Activated CD4-positive, alpha-beta T cell treated with anti-CD3 and anti-CD28 coated beads, Interleukin-2, amount 50 U/mL, for 4 hours (primary cell): ENCODE measurements at places on chromosomes 3 and 15.

DNA sequence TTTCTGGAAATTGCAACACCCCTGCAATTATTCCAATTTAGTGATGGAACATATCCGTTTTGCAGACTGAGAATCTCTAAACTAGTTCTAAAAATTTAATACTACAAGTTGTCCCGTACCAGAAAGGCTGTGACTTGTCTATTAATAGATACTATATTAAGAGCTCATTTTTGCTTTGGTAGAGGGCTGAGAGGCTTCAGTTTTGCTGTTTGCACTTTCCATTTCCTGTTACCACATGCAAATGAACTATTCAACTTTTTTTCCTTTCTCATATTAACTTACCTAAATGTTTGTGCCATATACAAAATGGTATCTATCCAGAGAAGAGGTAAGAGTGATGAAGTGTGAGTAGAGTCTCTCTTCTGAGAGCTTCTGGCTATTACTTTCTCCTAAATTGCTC is 101.5 kb upstream of the CRBN start:
- no peak for DNase-seq

- DNase-seq, result no peak
These were observed 255.3 kb upstream of the ZPLD1 start for GRCh38 chr3:102179326-102180177.

- DNase-seq, result no peak
These were observed 69.4 kb downstream of the BFSP2 start for GRCh38 chr3:133469140-133469731.

DNA sequence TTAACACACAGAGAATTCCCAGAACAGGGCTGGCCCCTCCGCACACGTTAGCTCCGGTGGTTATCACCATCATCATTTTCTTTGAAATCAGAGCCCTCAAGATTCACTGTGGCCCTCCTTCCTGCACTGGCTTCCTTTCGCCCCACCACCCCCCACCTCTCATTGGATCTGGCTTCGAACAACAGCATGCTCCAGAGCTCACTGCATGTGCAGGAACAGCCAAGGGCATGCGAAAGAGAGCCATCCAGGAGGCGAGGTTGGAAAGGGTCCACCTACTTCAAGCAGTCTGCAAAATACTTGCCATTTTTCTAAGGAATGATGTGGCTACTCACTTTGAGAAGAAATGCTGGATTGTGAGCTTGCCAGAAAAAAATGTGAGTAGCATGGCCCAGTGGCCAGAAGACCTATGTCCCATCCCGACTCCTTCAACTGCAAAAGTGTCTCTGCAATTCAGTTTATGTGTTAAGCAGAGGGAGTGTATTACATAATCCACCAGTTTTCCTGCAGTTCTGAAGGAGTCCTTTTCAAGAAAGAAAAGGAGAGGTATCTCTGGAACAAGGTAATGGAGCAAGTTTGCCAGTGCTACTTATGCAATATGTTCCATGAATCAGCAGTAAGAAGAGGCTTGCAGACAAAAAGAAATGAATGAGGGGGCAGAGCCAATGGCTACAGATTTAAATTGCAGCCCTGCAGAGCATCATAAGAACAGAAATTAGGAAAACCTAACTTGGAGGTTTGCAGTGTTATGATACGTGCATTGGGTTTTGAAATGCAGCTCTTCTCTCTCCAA is 92.8 kb downstream of the OCA2 start:
- no peak for DNase-seq

DNA sequence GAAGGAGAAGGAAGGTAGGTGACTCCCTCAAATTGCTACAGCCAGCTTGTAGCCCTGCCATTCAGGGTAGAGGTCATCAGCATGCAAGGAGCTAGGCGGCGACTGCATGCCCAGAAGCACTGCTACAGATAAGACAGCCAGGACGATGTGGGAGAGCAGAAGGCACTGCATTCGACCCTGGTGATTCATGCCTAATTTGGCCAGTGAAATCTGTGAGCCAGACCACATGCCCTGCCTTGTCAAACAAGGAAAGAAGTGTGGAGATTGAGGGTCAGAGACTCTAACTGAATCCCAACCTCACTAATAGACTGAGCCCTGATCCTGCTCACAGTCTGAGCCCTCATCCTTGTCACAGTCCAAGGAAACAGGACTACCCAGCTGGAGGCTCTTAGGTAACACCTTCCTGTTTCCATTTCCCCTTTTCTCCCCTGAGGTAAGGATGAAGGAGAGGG is 86.6 kb downstream of the LINGO1 start:
- DNase-seq, result no peak

DNA sequence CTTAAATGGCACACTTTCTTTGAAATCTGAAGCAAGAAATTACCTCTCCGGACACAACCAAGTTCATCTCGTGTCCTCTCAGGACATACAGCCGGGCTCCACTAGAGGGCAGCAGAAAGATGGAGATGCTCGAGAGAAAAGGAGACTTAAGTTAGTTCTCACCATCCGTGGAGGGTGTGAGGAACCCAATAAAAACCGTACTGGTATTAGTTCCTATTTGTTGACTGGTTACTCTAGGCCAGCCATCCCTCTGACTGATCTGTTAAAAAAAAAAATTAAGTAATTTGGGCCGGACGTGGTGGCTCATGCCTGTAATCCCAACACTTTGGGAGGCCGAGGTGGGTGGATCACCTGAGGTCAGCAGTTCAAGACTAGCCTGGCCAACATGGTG is 7.9 kb upstream of the CYP11A1 start:
- DNase-seq, result peak; percentile 84

- DNase-seq, result no peak
These were observed 242.9 kb upstream of the BCHE start for GRCh38 chr3:166080096-166080495.

DNA sequence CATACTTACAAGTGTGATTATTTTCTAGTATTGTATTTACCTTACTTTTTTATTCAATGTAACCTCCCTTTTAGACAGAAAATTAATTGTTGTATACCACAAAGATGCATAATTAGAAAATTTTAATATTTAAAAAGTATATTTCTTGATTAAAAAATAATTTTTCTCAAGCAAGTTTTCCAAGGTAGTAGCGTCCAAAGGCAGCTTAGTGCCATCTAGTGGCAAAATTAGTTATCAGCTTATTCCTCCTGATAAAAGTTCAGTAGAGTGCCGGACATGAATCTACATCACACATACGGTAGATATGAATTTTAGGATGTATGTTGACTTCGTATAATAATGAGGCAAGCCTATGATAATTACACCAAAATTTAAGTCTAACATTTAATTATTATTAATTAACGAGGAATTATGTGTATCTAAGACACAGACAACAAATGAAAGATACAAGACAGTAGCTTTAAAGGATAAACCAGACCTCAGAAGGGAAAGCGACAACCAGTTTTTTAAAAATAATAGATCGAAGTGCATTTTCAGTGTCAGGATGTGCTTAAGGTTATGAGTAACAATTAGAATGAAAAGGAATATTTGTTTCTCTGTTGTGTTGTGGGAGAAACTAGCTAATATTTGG is 405.9 kb downstream of the ROBO1 start:
- DNase-seq, result no peak

DNA sequence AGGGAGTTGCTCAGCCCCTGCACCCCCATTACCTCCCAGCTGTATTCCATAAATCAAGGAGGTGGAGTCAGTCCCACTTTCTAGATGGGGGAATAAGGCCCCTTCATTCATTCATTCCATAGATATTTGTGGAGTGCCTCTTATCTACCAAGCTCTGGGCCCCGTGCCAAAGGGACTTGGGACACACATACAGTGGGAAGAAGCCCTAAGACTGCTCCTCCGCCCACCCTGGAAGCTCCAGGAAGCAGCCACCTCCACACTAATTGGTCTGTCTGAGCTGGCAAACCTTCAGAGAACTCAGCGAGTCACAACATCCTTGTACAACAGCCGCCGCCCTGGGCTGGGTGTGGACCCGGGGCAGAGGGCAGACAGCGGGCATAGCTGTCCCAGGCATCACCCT is 6.4 kb downstream of the STRA6 start:
- DNase-seq, result no peak

DNA sequence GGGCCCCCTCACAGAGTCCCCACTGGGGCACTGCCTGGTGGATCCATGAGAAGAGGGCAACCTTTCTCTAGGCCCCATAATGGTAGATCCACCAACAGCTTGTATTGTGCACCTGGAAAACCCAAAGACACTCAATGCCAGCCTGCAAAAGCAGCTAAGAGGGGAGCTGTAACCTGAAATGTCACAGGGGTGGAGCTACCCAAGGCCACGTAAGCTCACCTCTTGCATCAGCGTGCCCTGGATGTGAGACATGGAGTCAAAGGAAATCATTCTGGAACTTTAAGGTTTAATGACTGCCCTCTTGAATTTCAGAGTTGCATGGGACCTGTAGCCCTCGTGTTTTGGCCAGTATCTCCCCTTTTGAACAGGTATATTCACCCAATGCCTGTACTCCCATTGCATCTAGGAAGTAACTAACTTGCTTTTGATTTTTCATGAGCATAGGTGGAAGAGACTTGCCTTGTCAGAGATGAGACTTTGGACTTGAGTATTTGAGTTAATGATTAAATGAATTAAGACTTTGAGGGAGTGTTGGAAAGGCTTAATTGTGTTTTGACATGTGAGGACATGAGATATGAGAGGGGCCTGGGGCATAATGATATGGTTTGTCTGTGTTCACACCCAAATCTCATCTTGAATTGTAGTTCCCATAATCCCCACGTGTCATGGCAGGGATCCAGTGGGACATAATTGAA is 900.9 kb upstream of the ROBO1 start:
- no peak for DNase-seq

GRCh38 chr3:125202197-125202596 is 10.4 kb downstream of the SLC12A8 start:
- no peak for DNase-seq

GRCh38 chr3:179991104-179991503 is 45.6 kb downstream of the PEX5L start:
- no peak for DNase-seq

DNA sequence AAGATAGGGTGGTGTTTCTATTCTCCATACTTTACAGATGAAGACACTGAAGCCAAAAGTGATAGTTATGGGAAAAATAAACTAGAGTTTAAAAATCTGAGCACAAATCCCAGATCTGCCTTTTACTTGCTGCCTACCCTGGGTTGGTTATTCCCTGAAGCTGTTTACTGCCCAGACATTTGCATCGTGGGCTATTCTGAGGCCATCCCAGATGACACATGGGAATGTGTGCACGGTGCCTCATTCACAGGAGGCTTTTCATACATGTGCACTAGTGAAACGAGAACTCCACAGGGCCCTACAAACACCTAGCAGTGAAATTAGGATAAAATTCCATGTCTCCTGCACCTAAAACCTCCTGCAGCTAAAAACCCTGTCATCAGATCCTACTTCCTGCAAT is 17.5 kb downstream of the MYO5C start:
- DNase-seq, result no peak

- DNase-seq, result no peak
These were observed 7.9 kb upstream of the DNAJC17 start for GRCh38 chr15:40815042-40815698.

GRCh38 chr3:38229036-38229435 is 36.6 kb upstream of the SLC22A13 start:
- DNase-seq, result no peak

- no peak for DNase-seq
These were observed 41.4 kb downstream of the SSUH2 start for GRCh38 chr3:8603115-8603710.

- DNase-seq, result no peak
These were observed 1278.5 kb downstream of the NSUN3 start for GRCh38 chr3:95341314-95341713.

GRCh38 chr3:125440559-125440955 is 65.4 kb upstream of the ZNF148 start:
- no peak for DNase-seq

DNA sequence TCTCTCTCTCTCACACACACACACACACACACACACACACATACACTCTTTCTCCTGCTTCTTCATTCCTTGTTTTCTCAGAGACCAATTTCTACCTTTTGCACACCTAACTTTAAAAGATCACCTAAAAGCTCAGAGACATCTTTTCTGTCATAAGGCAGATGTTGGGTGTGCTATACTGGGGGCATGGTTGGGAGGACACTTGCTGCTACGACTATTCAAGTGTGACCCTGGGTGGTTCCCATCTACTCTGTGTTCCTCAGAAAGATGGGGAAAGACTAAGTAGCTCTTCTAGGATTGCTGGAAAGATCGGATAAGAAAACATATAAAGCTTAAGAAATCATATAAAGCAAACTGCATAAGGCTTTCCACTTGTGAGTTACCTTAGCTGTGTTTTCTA is 33.2 kb downstream of the TPRG1 start:
- DNase-seq, result no peak

DNA sequence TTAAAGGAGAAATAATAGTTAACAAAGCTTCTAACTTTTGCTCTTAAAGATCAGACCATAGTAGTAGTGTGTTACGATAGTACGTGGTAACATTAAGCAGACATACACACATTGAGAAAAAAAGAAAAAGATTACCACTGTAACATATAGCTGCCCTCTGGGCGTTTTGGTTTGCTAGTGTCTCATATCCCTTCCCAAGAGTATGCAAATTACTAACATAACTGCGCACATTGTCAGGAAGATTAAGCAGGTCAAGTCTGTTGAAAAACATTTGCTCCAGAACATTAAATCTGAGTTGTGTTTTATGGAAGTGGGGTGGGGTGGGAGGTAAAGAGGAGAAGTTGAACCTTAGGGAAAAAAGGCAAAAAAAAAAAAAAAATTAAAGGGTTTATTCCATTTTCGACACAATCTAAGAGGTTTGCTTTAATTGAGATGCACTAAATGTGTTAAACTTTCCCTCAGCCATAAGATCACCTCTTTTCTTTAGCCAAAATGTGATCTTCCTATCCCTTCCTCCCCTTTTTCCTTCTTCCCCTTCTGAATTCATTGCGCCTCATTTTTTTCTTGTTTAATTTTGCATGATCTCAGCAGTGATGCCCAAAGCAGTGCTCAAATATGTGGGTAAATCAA is 1.5 kb upstream of the LRIG1 start:
- DNase-seq, result no peak

GRCh38 chr3:62538691-62539356 is 165.5 kb upstream of the FEZF2 start:
- DNase-seq, result no peak

GRCh38 chr3:42214064-42214463 is 51.9 kb downstream of the CCK start:
- no peak for DNase-seq
